Fibroblast of skin of back (primary cell): ENCODE measurements at places on chromosomes 7 and 10.

DNA sequence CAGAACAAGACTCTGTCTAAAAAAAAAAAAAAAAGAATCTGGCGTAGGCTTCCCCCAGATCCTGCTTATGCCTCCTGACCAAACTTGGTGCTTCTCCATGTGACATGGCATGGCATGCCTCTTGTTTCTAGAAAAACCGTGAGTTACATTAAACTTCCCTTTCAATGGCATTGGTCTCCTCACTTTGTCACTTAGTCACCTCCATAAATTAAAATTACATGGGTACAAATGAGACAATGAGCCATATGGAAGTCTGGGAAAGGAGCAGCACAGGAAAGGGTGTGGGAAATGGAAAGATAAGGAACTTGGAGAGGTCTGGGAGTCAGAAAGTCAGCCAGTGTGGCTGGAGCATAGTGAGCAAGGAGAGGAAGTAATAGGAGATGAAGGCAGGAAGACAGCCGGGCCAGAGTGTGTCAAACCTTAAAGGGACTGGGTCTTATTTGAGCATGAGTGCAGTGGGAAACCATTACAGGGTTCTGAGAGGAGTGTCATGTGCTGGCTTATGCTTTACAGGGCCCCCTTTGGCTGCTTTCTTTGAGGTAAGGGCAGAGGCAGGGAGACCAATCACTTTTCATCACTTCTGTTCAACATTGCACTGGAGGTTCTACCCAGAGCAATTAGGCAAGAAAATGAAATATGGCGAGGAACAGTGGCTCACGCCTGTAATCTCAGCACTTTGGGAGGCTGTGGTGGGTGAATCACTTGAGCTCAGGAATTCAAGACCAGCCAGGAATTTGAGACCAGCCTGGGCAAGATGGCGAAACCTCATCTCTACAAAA is 21.3 kb upstream of the ZMIZ2 start:
- DNase-seq, result peak; percentile 90

DNA sequence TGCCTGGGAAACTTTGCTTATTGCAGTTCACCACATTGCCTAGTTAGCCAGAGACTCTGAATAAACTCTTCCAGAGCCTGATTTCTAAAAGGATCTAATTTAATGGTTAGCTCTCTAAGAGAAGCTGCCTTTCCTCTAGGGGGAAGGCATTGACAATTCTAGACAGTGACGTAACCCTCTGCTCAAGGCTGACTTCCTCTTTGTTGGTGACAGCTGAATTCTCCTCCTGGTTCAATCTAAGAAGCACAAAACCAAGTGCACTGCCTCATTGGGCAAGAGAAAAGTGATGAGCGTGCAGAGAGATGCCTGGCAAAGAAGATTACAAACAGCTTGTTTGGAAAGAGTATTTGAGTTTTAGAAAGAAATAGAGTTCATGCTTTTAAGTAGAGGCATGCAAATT is 102.7 kb downstream of the MACC1 start:
- DNase-seq, result peak; percentile 25

- no peak for DNase-seq
These were observed at the start of gene CARD11 for GRCh38 chr7:3043544-3044371. CARD11 (minus strand) TSS chr7:3043867; CDS start chr7:2958506, 85,361 bp downstream.

DNA sequence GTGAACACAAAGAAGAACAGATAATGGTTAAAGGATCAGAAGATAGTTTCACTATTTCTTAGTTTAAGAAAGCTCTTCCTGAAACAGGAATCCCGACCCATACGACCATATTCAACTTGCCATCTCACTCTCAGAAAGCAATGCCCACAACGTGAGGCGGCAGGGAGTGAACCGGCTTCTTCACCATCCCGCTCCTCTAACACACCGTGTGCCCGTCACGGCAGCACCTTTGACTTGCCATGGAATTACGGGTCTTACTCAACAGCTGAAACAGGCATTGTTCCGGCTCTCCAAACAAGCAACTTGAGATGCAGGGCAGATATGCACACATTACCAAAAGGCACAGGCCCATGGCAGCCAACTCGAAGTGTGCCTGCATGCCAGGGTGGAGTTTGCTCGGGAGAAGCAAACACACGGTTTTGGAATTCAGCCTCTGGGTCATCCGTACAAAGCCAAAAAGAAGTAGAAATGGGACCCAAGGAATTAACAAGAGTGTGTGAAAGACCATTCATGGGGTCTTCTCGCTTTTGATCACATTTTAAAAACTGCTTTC is 293.6 kb downstream of the DNAJB6 start:
- DNase-seq, result no peak

DNA sequence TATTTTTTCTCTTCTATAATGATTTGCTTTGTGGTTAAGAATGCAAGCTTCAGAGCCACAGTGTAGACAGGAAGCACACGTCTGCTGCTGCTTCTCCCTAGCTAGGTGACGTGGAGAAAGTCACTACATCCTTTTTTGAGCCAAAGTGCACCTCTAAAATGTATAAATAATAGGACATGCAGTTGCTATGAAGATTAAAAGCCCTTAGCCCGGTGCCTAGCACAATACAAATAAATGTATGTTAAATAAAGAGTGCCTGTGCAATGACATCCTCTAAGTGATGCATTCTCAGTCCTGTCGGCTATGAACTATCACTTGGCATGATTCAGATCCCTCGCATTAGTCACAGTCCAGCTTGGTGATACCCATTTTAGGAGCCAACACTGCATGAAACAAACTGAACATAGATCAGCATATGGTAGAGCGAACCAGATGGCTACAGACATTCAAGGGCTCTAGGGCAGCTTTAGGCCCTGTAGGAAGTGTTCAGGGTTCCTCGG is 4.8 kb upstream of the TRDMT1 start:
- peak; percentile 97 for DNase-seq

DNA sequence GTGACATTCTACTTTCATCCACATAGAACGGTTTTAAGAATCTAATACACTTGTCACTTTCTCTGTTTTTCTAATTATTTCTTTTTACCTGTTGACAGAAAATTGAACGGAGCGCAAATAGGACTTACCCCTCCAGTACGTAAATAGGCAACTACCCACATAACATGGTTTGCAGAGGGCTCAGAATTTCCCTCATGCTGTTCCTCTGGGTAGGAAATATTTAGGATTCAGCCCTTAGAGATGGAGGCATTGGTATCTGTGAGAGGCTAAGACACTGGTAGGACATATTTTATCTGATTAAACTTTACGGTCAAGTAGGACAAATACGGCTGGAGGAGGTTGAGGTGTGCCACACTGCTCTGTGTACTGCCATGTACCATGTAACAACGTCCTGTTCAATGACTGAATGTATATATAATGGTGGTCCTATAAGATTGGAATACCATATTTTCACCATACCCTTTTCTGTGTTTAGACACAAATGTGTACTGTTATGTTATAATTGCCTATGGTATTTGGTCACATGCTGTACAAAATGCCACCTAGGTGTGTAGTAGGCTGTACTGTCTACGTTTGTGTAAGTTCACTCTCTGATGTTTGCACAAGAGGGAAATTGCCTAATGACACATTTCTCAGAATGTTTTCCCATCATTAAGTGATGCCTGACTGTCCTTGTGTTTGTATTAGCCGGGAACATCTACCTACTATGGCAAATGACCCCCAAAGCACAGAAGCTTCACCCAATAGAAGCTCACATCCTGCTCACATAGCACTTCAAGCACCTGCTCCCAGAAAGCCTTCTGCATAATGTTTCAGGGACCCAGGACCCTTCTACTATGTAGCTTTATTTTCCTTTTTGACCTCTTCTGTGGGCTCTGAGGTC is 429.4 kb upstream of the AKR1E2 start:
- DNase-seq, result no peak

- no peak for DNase-seq
These were observed 78.2 kb upstream of the ZNF92 start for GRCh38 chr7:65295409-65295808.

DNA sequence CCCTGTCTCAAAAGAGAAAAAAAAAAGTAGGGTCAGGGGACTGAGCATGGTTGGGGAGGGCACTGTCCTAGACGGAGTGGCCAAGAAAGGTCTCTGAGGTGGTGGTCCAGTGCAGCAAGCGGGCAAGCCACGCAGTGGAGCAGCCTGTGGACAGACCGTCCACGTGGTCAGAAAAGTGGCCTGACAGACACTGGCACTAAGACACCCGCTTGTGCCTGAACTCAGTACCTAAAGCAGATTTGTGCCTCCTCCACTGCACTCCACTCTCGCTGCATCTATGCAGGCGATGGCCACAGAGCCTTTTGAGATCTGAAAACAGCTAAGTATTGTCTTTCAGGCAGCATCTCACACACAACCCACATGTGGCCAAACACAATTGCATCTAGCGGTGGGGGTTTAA is 8.8 kb downstream of the ASB10 start:
- no peak for DNase-seq

DNA sequence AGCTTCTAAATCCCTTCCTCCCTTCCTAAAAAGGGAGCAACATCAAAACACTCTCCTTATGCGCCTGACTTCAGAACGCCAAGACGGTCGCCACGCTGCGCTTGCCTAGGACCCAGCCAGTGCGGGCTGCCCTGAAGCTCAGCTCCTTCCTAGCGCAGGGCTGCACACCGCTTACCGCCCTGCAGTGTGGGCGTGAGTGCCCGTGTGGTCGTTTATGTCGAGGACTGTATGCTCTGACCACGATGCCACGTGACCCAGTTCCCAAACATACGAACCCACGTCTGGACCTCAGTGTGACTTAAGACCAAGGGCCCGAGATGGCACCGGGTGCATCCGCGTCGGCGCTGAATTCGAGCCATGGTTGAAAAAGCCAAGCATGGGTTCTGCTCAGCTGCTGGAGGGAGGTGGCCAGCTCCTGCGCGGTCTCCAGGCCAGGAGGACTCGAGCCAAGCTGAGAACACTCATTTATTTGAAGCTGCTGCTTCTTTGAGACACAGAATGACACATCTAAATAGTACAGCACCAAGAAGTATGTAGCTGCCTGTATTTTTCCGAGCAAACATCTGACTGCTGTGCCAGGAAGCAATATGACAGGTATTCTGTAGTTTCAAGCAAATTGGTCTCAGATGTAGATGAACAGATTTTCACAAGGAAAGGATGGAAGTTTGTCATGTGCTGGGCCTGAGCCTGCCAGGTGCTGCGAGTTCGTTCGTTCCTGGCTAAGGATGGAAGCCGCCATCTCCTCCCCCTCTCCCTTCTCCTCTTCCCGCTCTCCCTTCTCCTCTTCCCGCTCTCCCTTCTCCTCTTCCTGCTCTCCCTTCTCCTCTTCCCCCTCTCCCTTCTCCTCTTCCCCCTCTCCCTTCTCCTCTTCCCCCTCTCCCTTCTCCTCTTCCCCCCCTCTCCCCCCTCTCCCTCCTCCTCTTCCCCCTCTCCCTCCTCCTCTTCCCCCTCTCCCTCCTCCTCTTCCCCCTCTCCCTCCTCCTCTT is 184.7 kb downstream of the EBF3 start:
- no peak for DNase-seq

- no peak for DNase-seq
These were observed 78.0 kb upstream of the PPP2R2D start for GRCh38 chr10:131822692-131823245.

DNA sequence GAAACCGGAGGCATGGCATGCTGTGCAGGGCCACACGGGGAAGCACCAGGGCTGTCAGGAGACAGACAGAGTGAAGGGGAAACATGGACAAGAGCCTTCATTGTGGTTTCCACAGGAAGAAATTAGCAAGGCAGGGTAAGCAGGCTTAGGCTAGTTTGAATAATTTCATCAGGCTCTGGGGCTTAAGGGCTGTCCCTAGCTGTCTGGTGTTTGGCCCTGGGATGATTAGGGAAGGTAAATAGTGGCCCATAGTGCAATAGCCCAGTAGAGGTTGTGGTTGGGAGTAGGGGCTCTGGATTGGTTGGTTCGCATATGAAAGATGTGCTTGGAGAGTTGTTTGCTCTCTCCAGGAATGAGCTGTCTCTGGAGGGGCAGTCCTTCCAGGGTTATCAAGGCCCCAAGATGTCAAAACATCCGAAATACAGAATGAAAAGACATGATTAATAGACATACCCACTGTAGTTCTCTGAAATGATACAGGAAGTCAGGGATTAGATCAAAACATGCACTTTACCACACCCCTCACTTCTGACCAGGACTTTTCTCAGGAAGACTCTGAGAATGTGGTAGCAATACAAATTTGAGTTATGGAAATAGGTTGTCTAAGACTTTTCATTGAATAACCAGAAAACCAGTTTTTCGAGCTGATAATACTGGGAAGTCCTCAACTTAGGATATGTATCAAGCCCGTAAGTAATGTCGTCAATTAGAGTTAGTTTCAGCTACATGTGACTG is 224.9 kb upstream of the NFE2L3 start:
- no peak for DNase-seq

DNA sequence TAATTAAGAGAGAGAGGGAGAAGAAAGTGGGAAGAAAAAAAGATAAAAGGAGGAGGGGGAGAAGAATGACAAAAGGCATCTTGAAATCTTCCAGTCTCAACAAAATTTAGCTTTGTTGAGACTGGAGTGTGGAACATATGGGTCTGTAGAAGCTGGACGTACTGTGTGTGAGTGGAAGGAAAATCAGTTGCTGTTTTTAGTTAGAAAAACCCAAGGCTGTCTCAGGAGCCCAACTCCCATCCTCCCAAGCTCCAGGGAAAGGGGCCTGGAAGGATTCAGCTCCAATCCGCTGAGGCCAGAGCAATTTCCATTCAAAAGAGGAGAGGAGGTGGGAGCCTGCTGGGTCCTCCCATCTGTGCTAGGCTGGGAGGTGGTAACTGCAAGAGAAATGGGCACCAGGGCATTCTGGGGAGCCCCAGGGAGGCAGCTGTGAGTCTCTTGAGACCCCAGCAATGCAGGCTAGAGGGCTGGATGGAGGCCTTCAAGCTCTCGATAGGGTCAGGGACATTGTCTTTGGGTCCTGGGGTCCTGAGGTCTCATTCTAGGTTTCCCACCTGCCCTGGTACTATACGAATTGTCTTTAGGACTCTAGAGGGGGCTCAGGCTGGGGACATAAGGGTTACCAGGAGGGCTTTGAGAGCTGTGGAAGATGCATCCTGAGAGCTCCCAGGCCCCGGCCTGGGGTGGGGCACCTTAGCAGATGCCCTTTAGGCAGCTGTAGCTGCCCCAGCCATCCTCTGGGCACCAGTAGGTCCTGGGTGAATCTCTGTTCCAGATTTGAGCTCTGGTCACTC is 21.4 kb downstream of the ADCYAP1R1 start:
- DNase-seq, result no peak

DNA sequence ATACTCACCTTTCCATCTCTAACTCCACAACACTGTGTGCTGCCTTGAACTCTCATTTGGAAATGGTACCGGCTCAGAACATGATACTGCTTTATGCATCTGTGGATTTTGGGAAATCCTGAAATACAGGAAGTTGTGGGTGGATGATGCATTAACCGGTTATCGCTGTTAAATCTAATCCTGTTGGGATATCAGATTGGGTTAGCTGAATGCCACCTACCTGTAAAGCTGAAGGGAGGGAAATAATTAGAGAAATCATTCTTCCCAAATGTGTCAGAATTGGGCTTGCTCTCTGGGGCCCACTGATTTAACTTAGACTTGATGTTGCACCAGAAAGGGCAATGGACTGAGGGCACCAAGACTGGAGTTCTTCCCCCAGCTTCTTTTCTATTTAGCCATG is 54.0 kb downstream of the CH25H start:
- no peak for DNase-seq

DNA sequence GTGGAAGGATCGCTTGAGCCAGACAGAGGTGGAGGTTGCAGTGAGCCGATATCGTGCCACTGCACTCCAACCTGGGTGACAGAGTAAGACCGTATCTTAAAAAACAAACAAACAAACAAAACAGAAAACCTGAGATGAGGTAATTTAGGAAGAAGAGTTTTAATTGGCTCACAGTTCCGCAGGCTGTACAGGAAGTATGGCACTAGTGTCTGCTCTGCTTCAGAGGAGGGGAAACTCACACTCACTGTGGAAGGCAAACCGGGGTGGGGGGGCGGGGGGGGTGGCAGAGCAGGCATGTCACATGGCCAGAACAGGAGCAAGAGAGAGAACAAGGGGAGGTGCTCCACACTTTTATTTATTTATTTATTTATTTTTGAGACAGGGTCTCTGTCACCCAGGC is 5.1 kb downstream of the UBE2D4 start:
- no peak for DNase-seq
